RPMI7951 (cell line): ENCODE measurements at places on chromosomes 3 and 15. TPM values are rescaled to one million over a fixed set of nuclear protein-coding genes. Genes with fewer than 3 reads are reported as not detected.

Gene WNT5A
- total RNA-seq: 193 and 213 TPM in 2 replicates

Gene CPNE9
- not detected in 2 replicates for total RNA-seq

Gene LHFPL4
- not detected in 2 replicates for total RNA-seq

Gene REC114
- not detected in 2 replicates for total RNA-seq

GRCh38 chr15:81268881-81269601 is 54.9 kb downstream of the STARD5 start:
- DNase-seq: no peak

- DNase-seq: no peak
These were observed 11.2 kb downstream of the GCSAM start for GRCh38 chr3:112121577-112122547.

DNA sequence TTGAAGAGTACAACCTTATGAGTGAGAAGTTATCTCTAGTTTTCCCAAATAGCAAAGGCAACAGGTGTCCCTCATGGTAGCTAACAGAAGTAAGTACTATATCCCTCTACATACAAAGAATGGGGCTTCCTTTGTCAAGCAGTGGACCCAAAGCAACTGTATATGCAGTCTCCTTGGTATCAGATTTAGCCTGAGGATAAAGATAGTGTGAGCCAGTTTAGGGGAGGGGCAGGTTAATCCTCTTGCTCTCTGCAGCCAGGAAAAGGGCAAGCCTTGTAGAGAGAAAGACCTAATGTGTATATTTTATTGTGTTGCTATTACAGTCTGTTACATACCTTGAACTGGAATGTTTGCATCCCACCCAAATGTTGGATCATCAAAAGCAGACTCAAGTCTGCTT is 117.9 kb upstream of the COL8A1 start:
- DNase-seq: no peak

GRCh38 chr3:110965976-110966375 is 105.6 kb upstream of the NECTIN3 start:
- no peak for DNase-seq
